ENCODE measurements at places on chromosomes 2 and 18.

- no peak for DNase-seq
These were observed 131.4 kb downstream of the ZNF385B start for GRCh38 chr2:179729966-179730365.

- DNase-seq: no peak
These were observed 106.3 kb downstream of the EPHA4 start for GRCh38 chr2:221465776-221466175.

- DNase-seq: no peak
These were observed 178.7 kb downstream of the PDE11A start for GRCh38 chr2:177893880-177894279.

GRCh38 chr2:24898122-24899109, 21.6 kb downstream of the ADCY3 start:
- DNase-seq: no peak

DNA sequence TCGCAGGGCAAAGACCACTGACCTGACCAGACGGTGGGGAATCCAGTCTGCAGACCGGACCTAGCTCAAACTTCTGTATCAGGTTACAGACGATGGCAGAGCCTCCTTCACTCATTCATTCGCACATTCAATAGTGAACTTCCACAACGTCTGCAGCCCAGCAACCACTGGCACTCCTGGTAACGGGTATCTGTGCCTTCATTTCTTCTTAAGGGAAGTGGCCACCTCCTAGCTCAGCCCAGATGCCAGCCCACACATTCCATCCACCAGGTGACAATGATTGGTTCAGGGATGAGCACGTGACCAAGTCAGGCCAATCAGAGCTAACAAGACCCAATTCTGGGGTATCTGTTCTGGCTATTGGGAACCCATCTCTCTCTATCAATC, 15.9 kb upstream of the ARMC9 start:
- no peak for DNase-seq

DNA sequence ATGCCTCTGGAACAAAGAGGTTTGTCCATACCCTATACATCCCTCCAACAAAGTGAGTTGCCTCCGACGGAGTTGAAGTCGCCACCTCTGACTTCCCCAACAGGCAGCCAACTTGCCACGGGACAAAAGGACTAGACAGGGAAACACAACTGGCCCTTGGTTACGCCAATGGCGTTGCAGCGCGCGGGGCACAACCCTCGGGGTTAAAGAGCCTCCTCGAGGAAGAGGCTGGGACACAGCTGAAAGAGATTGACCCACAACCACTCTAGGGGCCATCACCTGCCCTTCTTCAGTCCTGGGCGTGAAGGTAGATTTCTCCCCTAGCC, 545 bp downstream of the GTF3C2 start:
- no peak for DNase-seq

- DNase-seq: no peak
These were observed 465.1 kb downstream of the LPIN1 start for GRCh38 chr2:12211326-12212175.

- DNase-seq: no peak
These were observed 41.9 kb downstream of the LPIN2 start for GRCh38 chr18:2970772-2971659.

DNA sequence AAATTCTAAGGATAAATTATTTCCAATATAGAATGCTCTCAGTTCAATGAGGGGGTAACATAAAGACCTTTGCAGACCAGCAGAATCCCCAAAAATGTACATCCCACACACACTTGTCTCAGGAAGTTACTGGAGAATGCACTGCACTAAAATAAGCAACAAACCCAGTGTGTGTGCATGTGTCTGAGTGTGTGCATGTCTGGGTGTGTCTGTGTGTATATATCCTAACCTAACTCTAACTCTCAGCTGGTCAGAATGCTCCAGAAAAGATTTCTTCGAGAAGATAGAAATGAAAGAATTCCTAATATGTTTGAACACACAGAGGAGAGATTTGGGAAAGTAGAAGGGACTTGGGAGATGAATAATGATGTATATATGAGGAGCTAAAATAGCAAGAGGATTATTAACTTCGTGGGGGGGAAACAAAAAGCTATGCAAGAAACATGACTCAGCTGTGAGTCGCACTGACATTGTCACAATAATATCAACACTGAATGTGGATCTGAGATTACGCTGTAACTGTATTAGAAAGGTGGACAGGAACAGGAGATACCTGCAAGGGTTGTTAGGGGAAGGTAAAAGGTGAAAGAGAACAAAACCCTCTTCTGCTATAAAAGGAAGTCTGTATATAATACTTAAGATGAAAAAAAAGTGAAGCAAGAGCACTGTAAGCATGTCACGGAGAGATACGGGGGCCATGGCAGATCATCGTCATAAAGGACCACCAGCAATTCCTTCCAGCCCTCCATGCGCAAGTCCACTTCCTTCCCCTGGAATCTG, 11.1 kb downstream of the COLEC12 start:
- no peak for DNase-seq
